ENCODE measurements at places on chromosomes 7 and 10.

GRCh38 chr7:159066816-159067575 lies 77.7 kb downstream of the VIPR2 start:
- DNase-seq = no peak

- no peak for DNase-seq
These were observed 411.2 kb upstream of the FZD8 start for GRCh38 chr10:36053271-36053670.

- peak; percentile 26 for DNase-seq
These were observed 93.7 kb downstream of the SEMA3A start for GRCh38 chr7:84100866-84101265.

DNA sequence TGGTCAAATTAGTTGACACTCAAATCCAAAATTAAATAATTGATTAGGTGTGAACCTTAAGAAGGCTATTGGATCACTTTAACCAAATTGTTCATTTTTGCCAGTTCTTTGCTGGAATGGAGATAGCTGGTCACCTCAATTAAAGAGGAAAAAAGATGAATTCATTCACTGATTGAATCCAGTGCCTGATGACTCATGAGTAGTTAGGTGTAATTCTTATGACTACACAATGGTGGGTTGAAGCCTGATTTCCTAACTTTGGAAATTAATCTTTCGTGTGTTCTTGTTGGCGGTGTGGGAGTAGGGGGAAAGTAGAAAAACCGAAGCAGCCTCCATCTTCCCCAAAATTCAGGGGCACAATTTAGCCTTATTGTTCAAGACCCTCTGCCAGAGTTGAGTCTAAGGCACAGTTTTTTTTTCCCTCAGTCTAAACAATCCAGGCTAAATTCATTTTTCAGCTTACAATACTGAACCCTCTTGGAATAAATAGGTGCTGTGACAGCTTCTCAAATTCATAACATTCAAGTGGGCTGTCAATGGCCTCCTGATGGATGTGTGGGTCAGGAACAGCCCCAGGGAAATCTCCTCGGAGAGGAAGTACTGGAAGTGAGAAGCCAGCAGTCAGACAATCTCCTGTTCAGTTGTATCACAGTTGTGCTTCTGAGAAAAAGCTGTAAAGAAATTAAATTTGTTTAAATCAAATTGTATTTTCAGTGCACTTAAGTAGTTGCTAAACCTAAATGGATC lies 356.6 kb downstream of the BBS9 start:
- DNase-seq = no peak

GRCh38 chr10:86715156-86715795 lies 41.1 kb upstream of the BMPR1A start:
- no peak for DNase-seq

- DNase-seq = no peak
These were observed 330.6 kb downstream of the MDFIC start for GRCh38 chr7:115252461-115252860.

DNA sequence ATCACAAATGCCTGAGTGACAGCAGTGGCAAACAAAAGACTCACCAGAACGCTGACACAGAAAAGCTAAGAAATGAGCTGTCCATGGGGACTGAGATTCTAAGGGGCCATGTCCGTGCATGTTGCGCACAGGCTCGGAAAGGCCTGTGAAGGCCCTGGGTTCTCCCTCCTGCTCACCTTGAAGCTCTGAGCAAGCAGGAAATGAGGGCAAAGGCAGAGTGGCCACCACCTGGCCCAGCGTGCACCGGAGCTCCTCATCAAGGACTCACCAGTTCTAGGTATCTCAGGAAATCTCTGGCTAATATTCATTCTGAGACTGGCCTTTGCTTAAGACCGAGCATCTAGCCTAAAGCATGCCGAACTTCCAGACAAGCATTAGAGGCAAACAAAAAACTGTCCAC lies 52.7 kb downstream of the MAD1L1 start:
- DNase-seq = no peak

- no peak for DNase-seq
These were observed 10.4 kb upstream of the ELFN1 start for GRCh38 chr7:1659696-1660095.

- no peak for DNase-seq
These were observed 17.9 kb upstream of the SGMS1 start for GRCh38 chr10:50641626-50642025.

- peak; percentile 8 for DNase-seq
These were observed 671 bp upstream of the ATAD1 start for GRCh38 chr10:87818505-87819288.

- no peak for DNase-seq
These were observed 455.7 kb downstream of the PARD3 start for GRCh38 chr10:34359435-34359813.

GRCh38 chr7:151454305-151454704 lies 14.4 kb upstream of the CRYGN start:
- DNase-seq = no peak

DNA sequence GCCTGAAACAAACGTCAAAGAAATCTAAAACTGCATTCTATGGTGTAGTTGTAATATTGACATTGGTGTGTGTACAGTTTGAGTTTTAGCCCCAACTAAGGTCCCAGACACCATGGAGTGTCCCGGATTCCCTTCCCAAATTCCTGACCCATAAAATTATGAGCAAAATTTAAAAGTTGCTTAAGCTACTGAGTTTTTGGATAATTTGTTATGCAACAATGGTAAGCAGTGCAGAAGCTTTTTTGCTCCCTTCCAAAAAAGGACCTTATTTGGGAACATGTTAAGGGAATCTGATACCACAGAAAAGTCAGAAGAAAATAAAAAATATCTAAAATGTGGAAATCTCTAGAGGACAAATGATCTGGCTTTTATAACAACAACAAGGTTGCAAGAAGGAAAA lies 63.3 kb upstream of the KMT2E start:
- no peak for DNase-seq

DNA sequence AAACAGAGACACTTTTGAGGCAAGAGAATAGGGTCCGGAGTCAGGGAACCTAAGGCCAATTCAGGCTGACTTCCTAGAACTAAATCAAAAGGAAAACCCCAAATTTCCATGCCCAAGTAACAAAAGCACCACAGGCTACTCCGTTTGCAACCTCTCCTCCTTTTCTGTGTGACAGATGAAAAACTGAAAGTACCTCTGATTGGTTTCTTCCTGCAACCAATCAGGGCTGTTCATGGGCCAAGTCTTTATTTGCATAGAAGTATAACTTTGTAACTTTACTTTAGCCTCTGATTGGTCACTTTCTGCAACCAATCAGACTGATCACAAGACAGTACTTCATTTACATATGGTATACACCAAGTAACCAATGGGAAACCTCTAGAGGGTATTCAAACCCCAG lies 239.9 kb upstream of the KCND2 start:
- no peak for DNase-seq
